SK-MEL-5 (cell line): ENCODE measurements at places on chromosomes 1 and 21. TPM values are rescaled to one million over a fixed set of nuclear protein-coding genes. Genes with fewer than 3 reads are reported as not detected.

The SERPINC1 gene
- total RNA-seq = not detected in 2 replicates

The RAVER2 gene
- 10.8 and 11.4 TPM in 2 replicates for total RNA-seq

The AZIN2 gene
- total RNA-seq = 5.9 and 8.2 TPM in 2 replicates

The ITLN1 gene
- total RNA-seq = not detected in 2 replicates

- DNase-seq = no peak
These were observed 50.9 kb downstream of the ACBD6 start for GRCh38 chr1:180451504-180451903.

GRCh38 chr1:2943686-2944260 is 77.5 kb upstream of the ACTRT2 start:
- no peak for DNase-seq

The GPN2 gene
- 29.1 and 30.3 TPM in 2 replicates for total RNA-seq

GRCh38 chr1:65009176-65009575 is 42.8 kb upstream of the JAK1 start:
- DNase-seq = no peak

The RAB13 gene
- 52.4 and 55.6 TPM in 2 replicates for total RNA-seq
